ENCODE measurements at places on chromosomes 4 and X.

DNA sequence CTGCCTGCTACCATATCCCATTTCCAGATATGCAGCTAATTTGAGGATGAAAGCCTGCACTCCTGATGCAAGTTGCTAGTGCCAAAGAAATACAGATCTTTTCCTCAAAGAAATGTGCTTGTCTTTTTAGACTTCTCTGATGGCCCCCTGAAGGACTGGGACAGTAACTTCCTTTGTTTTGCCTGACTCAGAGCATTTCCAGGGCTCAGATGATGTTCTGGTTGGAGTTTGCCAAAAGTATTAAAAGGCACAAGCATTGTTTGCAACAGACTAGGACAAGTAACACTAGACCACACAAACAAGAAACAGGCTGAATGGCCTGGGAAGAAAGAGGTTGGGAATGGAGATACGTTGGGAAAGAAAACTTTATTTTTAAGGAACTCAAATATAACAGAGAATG lies 175.2 kb downstream of the IL13RA2 start:
- DNase-seq, result no peak

GRCh38 chrX:8668813-8669212 lies 63.1 kb downstream of the ANOS1 start:
- no peak for DNase-seq

GRCh38 chr4:110620691-110621327 lies 2.1 kb downstream of the PITX2 start:
- DNase-seq, result no peak

DNA sequence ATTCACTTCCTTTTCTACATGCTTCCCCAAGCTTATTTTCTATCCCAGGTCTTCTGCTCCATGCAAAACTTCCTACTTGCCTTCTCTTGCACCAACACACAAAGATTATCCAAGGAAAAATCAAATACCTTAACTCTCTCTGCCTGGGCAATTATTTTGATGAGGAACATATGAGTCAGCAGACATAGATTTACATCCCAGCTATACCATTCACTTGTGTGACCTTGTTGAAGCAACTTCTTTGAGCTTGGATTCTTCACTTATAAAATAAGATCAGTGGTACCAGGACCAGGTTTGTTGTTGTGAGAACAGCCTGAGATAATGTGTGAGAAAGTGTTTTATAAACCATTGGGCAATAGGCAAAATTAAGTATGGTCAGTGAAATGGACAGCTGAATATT lies 39.1 kb upstream of the TMEM192 start:
- no peak for DNase-seq

- no peak for DNase-seq
Measured at GRCh38 chrX:56503941-56504673, 59.3 kb upstream of the UBQLN2 start.

DNA sequence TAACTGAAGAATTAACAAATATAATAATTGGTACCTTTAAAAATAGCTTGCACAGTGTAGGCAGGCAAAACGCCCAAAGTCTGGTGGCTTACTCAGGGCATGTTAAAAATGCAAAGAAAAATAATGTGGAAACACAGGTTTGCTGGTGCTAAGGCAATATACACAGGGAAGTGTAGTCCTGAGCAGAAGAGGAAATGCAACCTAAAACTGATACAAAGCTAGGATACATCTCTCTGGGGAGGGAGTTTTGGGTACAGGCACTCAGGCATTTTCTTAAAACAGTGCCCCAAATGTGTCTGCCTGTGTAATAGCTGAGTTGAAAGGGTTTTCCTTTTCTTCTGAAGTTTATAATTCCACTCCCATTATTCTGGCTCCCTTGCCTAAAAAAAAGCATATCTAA lies 47.4 kb downstream of the TMPRSS11E start:
- DNase-seq, result no peak

GRCh38 chrX:134803551-134804183 lies 145.4 kb upstream of the PLAC1 start:
- DNase-seq, result no peak

GRCh38 chr4:28369499-28369898 lies 1508.9 kb downstream of the STIM2 start:
- no peak for DNase-seq

DNA sequence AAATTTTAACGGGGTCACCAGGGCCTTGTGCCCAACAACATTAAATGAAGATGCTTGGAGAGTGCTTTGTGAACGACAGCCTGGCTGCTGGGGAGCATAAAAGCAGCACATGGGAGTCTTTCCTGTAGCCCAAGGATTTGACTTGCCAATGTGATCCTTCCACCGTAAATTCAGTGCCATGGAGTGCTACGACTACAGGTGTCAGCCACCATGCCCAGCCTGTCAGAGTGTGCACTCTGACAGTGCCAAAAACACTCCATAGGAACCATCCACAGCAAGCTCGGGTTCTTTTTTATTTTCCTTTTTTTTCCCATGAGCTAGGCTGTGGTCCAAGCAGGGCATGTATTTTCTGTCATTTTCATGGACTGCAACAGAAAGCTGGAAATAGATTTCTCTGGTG lies 156.9 kb downstream of the NLGN4X start:
- no peak for DNase-seq

GRCh38 chr4:76055016-76055415 lies 19.1 kb upstream of the CXCL11 start:
- no peak for DNase-seq

- DNase-seq, result no peak
Measured at GRCh38 chr4:163988865-163989264, 494.4 kb downstream of the TMA16 start.

- no peak for DNase-seq
Measured at GRCh38 chr4:105198541-105198940, 51.9 kb downstream of the TET2 start.

- no peak for DNase-seq
Measured at GRCh38 chr4:91212211-91212610, 1085.0 kb downstream of the CCSER1 start.

GRCh38 chr4:58688568-58688967 lies 1578.4 kb upstream of the IGFBP7 start:
- DNase-seq, result no peak

- DNase-seq, result no peak
Measured at GRCh38 chrX:110992611-110993010, 103.4 kb upstream of the PAK3 start.

DNA sequence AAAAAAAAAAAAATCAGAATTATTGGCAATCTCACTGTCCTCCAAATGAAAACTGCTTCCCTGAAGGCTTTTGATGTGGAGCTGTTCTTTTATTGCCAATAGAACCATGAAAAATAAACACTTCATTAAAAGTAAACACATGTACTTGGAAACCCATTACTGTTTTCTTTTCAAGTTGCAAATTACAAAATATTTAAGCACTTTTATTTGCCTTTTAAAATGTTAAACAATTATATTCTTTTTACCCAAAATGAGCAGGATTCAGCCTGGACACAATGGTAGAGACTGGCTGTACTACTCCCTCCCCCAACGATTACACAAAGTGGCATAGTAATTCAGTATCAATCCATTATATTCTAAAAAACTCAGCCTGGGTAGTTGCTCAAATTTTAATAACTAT lies 60.9 kb downstream of the SH2D1A start:
- DNase-seq, result no peak

DNA sequence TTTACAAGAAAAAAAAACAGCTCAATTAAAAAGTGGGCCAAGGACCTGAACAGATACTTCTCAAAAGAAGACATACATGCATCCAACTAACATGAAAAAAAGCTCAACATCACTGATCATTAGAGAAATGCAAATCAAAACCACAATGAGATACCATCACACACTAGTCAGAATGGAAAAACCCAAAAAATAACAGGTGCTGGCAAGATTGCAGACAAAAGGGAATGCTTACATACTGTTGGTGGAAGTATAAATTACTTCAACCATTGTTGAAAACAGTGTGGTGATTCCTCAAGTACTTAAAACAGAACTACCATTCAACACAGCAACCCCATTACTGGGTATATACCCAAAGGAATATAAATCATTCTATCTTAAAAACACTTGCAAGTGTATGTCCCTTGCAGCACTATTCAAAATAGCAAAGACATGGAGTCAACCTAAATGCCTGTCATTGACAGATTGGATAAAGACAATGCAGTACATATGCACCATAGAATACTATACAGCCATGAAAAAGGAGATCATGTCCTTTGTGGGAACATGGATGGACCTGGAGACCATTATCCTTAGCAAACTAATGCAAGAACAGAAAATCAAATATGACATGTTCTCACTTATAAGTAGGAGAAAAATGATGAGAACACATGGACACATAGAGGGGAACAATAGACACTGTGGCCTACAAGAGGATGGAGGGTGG lies 97.6 kb downstream of the RAB28 start:
- no peak for DNase-seq

DNA sequence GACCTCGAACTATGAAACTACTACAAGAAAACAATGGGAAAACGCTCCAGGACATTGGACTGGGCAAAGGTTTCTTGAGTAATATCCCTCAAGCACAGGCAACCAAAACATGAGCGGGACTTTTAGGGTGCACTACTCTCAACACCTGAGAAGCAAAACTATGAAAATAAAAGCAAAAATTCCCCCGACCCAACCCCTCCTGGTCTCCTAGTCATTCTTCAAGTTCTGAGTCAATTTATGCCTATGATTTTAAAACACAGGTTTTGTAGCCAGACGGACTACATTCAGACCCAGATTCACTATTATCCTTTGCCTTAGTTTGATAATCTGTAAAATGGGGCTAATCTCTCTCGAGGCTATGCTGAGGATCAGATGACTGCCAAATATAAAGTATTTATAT lies 97.0 kb downstream of the SOWAHB start:
- DNase-seq, result no peak

- no peak for DNase-seq
Measured at GRCh38 chr4:28518561-28519165, 1658.0 kb downstream of the STIM2 start.

DNA sequence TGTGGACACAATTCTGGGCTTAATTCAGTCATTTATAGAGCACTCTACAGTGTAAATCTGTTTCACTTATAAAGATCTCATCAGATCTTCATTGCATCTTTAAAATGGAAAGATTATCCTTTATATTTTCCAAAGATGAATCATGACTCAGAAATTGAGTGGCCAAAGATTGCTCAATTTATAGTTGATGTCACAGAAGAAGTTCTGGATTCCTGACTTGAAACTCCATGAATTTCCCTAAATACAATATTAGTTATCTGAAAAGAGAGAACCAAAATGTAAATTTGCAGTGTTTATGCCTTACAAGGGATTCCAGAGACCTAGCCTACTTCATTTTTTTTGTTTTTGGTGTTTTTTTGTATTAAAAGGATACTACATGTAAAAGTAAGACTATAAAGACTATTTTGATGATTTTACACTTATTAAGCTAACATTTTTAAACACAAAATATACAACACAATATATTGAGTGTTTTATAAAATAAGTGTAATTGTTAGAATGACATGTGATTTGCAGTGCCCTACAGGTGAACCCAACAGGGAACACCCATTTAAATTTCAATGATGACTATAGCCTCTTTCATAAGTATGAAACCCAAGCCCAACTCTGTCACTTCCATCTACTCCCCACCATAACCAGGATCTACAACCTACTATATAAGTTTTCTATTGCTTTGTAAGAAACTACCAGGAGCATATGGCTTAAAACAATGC lies 183.5 kb downstream of the PCDH7 start:
- no peak for DNase-seq

GRCh38 chrX:34343001-34343400 lies 210.9 kb upstream of the FAM47A start:
- DNase-seq, result no peak

DNA sequence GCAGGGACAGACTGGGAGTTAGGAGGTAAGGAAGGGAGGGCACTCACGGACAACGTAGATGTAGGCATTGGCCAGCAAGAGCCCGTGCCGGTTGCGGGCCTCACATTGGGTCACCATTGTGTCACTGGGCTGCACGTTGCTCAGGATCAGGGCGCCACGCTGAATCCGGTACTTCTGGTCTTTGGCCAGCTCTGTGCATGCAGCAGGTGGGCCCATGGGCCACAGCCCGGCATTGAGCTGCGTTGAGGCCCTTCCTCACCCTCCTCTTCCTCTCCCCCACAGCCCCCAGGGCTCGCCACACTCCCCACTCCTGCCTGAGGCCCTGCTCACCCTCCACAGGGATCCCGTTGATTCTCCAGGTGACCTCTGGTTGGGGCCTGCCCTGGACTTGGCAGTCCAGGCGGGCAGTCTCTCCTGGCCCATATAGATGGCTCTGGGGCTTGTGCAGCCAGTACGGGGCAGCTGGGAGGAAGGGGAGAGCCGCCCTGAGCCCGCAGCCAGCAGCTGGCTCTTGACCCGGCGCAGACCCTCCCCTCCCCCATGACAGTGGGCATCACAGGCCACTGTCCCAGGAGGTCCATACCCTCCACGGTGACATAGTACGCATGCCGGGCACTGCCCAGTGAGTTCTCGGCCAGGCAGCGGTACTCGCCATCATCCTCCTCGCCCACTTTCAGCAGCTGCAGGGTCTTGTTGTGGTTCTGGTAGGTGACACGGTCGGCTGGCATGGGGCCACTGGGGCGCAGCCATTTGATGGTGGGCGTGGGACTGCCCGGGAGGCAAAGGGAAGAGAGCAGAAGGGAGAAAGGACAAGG lies 16.3 kb downstream of the L1CAM start:
- DNase-seq, result no peak

GRCh38 chr4:107586371-107586770 lies 133.7 kb downstream of the PAPSS1 start:
- DNase-seq, result no peak

- DNase-seq, result no peak
Measured at GRCh38 chr4:25667931-25668557, 12.4 kb downstream of the SLC34A2 start.

- no peak for DNase-seq
Measured at GRCh38 chr4:24965627-24966026, 52.8 kb upstream of the CCDC149 start.

DNA sequence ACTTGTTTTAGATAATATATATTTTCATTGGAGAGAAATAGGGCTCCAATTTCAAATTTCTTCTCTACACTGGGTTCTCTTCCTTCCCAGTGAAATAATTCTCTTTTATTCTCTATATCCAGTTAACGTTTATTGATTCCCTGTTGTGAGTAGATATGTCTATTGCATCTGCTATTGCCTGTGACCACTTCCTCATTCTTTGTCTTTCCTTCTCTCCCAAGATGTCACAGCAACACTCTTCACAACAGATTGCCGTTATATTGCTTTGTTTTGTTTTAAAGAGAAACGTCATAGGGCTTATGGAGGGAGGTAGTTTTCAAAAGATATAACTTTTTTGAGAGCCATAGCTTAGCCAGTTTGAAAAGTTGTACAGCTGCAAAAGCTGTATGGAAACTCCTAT lies 343.8 kb downstream of the ARHGAP24 start:
- DNase-seq, result no peak

DNA sequence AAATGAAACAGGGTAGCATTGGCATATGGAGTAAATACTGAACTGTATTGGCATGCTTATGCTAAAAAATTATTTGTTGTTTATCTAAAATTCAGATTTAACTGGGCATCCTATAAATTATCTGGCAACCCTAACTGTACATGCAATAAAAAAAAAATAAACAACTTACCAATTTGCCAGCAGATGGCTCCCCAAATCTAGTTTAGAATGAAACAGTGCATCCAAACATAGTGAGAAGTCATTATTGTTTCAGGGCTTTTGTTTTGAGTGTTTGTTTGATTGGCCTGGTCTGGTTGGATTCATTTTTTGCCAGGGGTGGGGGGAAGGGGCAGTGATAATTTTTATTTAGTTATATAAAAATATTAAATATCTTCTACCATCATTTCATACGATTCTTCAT lies 12.8 kb upstream of the NSUN7 start:
- DNase-seq, result no peak
